ENCODE measurements at places on chromosomes 6 and 20. TPM values are rescaled to one million over a fixed set of nuclear protein-coding genes. Genes with fewer than 3 reads are reported as not detected.

DNAH8 gene
- total RNA-seq: 0.50 TPM

DNA sequence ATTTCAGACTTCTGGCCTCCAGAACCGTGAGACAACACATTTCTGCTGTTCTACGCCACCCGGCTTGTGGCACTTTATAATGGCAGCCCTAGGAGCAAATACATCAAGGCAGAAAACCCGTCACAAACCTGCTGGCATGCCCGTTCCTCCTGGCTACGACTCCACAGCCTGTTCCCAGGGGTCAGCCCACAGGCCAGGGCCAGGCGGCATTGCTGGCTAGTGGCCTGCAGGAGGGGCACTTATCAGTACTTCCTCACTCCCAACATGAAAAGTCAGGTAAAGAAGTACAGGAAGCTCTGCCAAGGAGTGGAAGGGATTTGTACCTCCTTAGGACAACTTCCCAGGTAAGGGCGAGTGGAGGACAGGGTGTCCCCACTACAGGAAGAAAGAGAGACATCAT lies 223.1 kb upstream of the AGPAT4 start:
- DNase-seq: no peak
- H3K27me3 ChIP-seq: no peaks in the 10 kb centered on the region
- no peak overlapping the region for H3K4me3 ChIP-seq
- H3K4me1 ChIP-seq: no peaks in the 10 kb centered on the region

DNA sequence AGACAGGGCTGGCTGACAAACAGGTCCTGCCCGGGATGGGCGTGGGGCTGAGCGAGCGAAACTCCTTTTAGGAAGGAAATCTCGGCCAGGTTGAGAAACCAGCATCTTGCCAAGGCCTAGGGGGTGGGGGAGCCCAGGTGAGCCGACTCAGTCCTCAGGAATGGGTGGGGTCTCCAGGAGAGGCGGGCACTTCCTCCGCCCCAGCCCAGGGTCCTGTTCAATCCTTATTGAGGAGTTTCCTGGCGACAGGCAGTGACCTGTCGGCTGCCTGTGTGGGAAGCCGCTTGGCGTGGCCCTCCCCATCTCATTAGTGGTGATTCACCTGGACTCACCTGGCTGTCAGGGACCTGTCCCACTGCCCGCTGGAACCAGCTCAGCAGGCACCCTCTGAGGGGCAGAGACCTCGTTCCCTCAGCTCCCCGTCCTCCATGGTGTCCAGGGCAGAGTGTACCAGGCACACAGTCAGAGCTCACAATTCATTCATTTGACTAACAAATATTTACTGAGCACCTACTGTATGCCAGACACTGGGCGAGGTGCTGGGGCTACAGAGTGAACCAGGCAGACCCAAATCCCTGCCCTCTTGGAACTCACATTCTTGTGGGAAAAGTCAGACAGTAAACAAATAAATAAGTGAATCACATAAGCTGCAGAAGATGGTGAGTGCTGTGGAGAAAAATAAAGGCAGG lies 51.1 kb downstream of the FGD2 start:
- H3K36me3 ChIP-seq: no peaks in the 10 kb centered on the region
- no peak overlapping the region for H3K27ac ChIP-seq
- H3K4me1 ChIP-seq: peaks cover 10% of the 10 kb centered on the region
- H3K27me3 ChIP-seq: no peaks in the 10 kb centered on the region

GRCh38 chr6:108764580-108764950 lies 83.7 kb upstream of the ARMC2 start:
- DNase-seq: no peak
- no peaks in the 10 kb centered on the region for H3K4me1 ChIP-seq
- no peak overlapping the region for H3K27ac ChIP-seq
- no peaks in the 10 kb centered on the region for H3K36me3 ChIP-seq
- H3K27me3 ChIP-seq: no peaks in the 10 kb centered on the region
- H3K4me3 ChIP-seq: no peak overlapping the region

DNA sequence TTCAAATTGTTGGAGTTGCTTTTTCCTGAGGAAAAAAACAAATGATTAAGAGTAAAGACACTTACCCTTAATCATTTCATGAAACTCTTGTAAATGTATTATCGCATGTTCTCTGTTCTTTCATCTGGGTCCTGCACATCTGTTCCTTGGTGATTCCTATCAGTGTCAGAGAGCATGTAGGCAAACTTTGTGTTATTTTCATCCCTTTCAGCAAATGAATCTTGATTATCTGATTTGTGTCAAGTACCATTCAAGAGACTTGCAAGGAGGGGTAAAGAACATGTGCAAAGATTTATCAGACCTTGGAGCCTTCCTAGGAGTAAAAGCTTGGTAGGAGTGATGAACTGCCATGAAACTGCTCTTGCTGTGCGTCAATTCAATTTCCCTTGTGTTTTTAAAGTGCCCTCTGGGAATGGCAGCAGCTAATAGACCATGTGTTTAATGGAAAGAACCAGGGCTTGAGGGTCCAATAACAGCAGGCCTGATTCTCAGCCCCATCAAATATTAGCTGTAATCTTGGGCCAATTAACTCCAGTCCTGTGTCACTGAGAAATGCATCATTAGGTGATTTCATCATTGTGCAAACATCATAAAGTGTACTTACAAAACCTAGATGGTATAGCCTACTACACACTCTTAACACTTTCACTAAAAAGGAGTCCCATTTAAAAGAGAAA lies 118.9 kb upstream of the CEP85L start:
- H3K36me3 ChIP-seq: no peaks in the 10 kb centered on the region
- no peak overlapping the region for H3K4me3 ChIP-seq
- H3K4me1 ChIP-seq: no peaks in the 10 kb centered on the region
- DNase-seq: no peak

DNA sequence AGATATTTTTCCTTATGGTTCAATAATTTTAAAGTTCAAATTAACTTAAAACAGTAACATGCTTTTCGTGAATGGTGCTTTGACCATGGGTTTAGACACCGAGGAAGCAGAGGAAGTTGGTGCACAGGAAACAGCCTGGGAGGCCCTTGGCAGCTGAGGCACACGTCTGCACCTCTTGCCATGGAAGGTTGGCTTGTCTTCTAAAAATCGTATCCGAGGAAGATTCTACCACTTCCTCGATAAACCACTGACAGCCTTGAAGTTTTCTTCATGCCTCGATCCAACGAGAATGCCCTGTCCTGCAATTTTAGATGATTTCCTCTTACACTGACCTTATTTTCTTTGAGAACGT lies 12.2 kb downstream of the DLL1 start:
- H3K27me3 ChIP-seq: no peaks in the 10 kb centered on the region
- H3K27ac ChIP-seq: no peak overlapping the region
- no peak for DNase-seq

DNA sequence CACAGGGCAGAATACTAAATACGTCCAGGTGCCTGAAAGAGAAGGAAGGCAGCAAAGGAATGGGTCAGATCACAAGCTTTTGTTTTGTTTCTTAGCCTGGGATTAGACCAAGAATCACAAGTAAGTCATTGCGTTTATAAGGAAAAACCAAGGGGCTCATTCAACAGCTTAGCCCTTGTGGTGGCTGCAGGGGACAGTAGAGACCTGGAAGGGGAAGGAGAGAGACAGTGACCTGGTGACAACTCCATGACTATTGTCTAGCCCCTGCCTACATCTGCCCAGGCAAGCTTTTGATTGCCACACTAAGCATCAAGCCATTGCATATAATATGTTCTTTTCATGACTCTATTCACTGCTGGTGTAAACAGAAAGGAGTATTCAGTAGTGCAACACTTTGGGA lies 30.2 kb upstream of the TBC1D7 start:
- no peaks in the 10 kb centered on the region for H3K36me3 ChIP-seq
- H3K27ac ChIP-seq: no peak overlapping the region
- H3K27me3 ChIP-seq: no peaks in the 10 kb centered on the region

- no peak overlapping the region for H3K27ac ChIP-seq
- peaks cover 8% of the 10 kb centered on the region for H3K4me1 ChIP-seq
- no peak overlapping the region for H3K4me3 ChIP-seq
- peak; percentile 69 for DNase-seq
Observed at GRCh38 chr20:38134427-38135270, 30.4 kb downstream of the TGM2 start.

DNA sequence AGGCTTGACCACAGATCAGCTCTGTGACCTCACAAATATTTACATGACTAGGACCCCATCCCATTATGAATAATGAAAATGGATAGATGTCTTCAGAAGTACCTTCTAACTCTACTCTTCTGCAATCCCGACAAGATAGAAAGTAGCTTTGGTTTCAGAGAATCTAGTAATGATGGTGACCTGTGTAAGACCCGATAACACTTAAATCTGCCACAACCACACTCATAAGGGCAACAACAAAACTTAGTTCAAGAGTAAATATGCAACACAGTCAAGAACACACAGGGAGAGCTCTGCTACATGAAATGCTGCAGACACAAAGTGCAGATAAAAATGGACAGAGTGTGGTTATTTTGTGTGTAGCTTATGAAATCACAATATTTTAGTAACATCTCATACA lies 9.6 kb downstream of the CHD6 start:
- H3K27me3 ChIP-seq: no peaks in the 10 kb centered on the region
- DNase-seq: no peak
- no peaks in the 10 kb centered on the region for H3K36me3 ChIP-seq

- no peak overlapping the region for H3K4me3 ChIP-seq
- H3K27me3 ChIP-seq: no peaks in the 10 kb centered on the region
- H3K27ac ChIP-seq: no peak overlapping the region
- peak; percentile 8 for DNase-seq
Observed at GRCh38 chr20:20666359-20666758, 46.1 kb downstream of the RALGAPA2 start.

- H3K4me3 ChIP-seq: no peak overlapping the region
- no peaks in the 10 kb centered on the region for H3K36me3 ChIP-seq
- no peaks in the 10 kb centered on the region for H3K27me3 ChIP-seq
- no peaks in the 10 kb centered on the region for H3K4me1 ChIP-seq
- H3K27ac ChIP-seq: no peak overlapping the region
Observed at GRCh38 chr6:51569594-51569993, 517.8 kb downstream of the PKHD1 start.

DNA sequence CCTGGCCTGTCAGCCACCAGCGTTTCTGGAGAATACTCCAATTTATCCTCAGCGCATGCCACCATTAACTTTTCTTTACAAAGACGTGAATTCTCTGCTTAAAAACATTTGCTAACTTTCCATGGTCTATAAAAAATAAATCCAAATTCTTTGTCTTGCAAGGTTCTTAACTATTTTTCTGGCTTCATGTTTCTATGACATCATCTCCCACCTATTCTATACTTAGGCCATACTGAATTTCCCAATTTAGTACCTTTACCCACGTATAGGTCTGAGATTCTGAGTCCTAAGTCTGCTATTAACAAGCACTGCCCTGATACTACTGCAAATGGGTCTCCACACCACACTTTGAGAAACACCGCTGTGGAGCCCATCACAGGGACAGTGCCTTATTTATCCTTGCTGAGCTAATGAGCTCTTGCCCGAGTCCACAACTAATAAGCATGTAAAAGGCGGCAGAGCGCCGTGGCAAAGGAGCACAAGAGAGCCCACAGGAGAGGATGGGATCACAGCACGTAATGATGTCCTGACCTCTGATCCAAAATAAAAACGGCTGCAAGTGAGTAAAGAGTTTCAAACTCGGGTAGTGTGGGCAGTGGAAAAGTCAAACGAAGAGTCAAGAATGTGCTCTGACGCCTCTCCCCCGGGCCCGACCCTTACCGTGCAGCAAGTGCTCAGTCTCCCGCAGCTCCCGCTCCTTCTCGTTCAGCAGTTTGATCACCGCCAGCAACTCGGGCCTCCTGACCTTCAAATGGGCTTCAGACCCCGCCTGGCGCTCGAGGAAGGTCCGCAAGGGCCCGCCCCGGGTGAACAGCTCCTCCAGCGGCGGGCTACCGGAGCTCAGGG lies 519 bp downstream of the MTRF1L start:
- no peaks in the 10 kb centered on the region for H3K27me3 ChIP-seq
- DNase-seq: peak; percentile 30
- H3K36me3 ChIP-seq: no peaks in the 10 kb centered on the region
- peaks cover 17% of the 10 kb centered on the region for H3K4me1 ChIP-seq

- H3K27ac ChIP-seq: no peak overlapping the region
- H3K27me3 ChIP-seq: no peaks in the 10 kb centered on the region
- H3K4me3 ChIP-seq: no peak overlapping the region
- H3K4me1 ChIP-seq: no peaks in the 10 kb centered on the region
- H3K36me3 ChIP-seq: peaks cover 3% of the 10 kb centered on the region
- DNase-seq: no peak
Observed at GRCh38 chr6:18211338-18211737, 53.0 kb downstream of the DEK start.

Measured in kidney (tissue), 22 donors.